ENCODE measurements at places on chromosomes 12 and 14.

DNA sequence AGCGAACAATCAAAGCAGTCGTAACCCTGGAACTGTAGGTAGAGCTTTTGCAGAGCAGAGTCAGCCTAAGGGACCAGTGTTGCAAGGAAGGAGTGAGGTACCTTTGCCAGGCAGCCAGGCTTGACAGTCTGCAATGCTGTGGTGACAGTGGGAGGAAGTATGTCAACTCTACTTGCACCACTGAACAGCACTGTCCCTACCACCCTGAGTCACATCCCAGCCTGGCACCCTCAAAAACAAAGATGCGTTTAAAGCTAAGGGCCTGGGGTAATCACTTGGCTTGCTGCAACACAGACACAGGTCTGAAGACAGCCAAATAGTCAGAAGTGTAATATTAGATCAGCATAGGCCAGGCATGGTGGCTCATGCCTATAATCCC is 141.9 kb downstream of the DPF3 start:
- no peak for DNase-seq

DNA sequence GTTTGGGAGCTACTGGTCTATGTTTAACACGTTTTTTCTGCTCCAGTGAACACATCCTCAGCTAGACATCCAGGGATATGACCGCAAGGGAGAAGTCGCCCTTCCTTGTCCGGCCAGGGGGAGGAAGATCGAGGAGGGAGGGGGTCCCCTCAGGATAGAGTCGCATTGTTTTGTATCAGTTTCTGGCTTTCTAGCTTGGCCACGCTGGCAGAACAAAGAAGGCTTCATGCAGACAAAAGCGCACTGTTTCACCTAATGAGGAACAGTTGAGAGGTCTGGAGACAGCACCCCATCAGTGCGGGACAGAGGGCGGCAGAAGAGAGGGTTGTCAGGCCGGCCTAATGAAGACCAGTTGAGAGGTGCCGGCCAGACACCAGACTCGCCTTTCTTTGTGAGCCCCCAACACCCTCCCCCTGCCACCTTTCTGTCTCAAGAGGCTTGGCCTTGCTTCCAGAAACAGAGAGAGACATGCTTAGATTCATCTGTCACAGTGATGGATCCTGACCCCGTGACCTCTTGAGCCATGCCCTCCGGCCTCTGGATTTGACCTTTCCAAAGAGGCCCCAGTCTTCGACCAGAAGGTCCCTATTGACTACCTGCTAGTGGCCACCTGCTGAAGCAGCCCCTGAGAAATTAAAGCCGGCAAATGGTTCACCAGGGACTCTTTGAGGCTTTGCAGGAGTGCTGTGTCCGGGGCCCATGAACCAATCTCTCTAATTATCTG is 254.7 kb upstream of the TBX3 start:
- DNase-seq: no peak

- no peak for DNase-seq
Measured at GRCh38 chr12:132602572-132603239, 7.7 kb downstream of the LRCOL1 start.

GRCh38 chr14:32018391-32019092 is 58.6 kb upstream of the ARHGAP5 start:
- DNase-seq: no peak

GRCh38 chr12:6574576-6575295 is 6.6 kb upstream of the NOP2 start:
- no peak for DNase-seq

DNA sequence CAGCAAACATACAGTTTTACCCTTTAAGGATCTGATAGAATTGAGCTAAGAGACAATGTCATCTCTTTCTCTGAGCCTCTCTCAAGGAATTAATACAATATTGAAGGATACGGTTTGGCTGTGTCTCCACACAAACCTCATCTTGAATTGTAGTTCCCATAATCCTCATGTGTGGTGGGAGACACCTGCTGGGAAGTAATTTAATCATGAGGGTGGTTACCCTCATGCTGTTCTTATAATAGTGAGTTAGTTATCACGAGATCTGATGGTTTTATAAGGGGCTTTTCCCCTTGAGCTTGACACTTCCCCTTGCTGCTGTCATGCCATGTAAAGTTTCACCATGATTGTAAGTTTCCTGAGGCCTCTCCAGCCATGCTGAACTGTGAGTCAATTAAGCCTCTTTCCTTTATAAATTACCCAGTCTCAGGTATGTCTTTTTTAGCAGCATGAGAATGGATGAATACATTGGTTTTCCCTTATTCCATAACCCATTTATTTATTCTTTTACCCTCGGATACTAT is 47.6 kb downstream of the TMEM30B start:
- DNase-seq: no peak

DNA sequence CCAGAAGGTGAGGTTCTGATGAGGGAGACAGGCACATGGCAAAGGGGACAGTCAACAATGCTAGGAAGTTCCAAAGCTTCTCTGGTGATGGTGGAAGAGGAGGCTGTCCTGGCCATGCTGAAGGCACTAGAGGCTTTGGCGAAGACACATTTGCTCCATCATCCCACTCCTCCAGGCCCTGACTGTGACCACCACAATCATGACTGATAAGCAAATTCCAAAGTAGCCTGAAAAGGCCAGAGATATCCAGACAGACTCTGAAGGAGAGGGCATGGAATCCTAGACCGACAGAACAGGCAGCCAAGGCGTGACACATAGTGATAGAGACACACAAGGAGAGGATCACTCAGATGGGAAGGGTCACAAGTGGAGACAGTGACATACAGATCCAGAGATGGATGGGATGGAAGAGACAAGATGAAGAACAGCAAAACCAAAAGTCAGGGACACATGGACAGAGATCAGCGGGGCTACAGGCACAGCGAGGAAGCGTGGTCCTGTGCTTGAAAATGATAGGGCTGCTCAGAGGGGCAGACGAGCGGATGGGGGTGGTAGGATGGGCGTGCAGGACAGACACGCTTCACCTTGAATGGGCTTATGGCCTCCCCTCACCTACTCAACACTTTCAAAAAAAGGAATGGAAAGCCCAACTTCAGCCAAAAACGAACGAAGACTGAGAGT is 1.3 kb downstream of the ZFHX2 start:
- no peak for DNase-seq

DNA sequence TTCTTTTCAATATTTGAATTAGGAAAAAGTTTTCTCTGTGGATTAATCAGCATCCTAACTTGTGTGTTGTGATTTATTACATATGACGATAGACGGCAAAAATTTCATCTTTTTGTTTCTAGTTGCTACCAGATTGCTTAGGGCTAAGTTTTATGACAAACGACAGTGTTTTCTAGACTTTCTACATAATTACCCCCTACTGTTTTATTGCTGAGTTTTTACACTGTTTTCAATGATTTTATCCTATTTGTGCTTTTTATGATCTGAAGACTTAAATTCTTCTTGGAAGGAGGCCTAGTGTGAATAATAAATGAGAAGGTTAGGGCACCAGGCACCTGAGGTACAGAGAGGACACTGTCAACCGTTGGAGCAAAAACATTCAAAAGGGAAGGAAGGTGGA is 88.1 kb downstream of the TXNDC16 start:
- DNase-seq: no peak

DNA sequence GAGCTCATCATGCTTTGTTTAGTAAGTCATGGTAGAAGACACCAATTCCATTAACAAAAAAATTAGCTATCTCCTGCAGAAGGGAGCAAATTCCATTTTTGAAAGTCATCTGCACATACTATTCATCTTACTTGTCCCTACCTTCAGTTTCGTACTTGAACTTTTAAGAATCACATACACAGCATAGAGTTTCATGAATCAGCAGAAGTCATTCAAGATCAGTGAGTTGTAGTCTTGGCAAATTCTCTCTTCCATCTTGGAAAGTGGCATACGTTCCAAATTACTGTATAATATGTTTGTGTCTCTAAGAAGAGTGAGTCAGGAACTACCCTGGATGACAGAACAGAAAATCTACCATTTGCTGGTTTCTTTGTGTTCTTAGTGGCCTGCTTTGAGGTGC is 14.1 kb downstream of the VRK1 start:
- DNase-seq: no peak

DNA sequence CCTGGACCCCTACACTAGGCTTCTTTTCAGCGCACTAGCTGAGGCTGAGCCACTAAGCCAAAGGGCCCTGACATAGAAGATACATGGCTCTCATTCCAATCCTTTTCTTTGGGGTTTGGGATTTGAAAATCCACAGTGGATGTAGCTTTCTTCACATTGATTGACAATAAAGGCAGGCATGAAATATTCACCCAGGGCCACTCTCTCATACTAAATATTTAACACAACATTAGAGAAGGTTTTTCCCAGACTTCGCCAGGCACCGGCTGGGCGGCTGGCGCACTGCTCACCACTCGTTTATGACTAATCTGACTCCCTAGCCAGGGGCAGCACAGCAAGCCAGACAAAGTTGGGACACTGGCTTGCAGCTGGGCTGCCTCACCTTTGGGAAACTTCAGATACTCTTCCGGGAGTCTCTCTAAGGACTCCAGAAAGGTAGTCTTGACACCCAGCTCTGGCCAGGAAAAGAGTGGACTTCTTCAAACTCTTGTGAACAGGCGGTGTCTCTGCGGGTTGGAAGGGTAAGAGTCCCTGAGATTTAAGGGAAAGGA is 699 bp upstream of the HOXC11 start:
- DNase-seq: no peak

GRCh38 chr14:38243696-38244240 is 12.1 kb downstream of the CLEC14A start:
- DNase-seq: no peak

- DNase-seq: no peak
Measured at GRCh38 chr12:25308756-25309155, 58.0 kb upstream of the KRAS start.

DNA sequence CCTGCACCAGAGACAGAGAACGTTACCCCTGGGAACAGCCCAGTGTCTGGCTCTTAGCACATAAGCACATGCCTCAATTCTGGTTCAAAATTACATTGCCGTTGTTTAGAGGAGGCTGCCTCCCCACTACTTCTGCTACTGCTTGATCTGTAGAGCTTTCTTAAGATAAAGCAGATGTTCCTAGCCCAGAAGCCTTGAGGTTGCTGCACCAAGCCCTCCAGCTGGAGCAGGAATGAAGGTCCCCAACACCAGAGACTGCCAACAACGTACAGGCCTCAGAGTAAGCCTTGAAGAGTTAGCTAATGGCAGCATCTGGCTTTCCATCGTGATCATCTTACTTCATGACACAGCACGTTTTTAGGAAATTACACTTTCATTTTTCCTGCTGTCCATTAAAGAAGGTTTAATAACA is 34.7 kb upstream of the AMIGO2 start:
- no peak for DNase-seq

DNA sequence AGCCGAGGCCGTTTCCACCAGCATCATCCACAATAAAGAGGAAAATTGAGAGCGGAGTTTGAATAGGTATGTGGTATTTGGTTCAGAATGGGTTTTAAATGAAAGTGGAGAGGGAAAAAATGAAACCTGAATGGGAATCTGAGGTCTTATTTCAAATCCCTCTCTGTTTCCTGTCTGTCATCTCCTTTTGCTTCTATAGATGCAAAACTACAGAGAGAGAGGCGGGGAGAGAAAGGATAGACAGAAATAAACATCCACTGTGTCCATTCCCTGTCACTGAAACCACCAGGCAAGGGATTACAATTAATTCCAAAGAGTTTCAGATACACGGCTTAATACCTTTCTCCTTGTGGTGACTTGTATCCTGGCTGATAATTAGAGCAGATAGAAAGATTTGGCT is 102.3 kb downstream of the DAD1 start:
- no peak for DNase-seq

- DNase-seq: no peak
Measured at GRCh38 chr14:85175556-85175955, 354.4 kb upstream of the FLRT2 start.

- DNase-seq: no peak
Measured at GRCh38 chr12:94762259-94762942, 112.0 kb upstream of the TMCC3 start.

DNA sequence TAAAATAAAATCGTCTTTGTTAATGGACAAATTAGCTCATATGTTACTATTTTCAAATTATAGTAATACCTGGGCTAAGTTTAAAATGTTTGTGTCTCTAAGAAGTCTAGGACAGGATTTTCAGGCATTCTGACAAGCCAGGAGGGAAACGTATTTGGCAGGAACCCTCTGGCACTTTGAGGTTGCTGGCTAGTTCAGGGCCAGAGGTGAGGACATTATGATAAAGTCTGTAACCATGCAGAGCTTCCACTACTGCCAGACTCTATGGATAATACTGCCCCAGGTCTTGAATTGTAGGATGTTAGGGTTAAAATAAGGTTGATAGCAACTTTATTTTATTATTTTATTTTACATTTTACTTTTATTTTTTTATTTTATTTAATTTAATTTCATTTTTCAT is 56.4 kb downstream of the RPAP3 start:
- no peak for DNase-seq

- no peak for DNase-seq
Measured at GRCh38 chr12:57185906-57186508, 30.6 kb upstream of the NXPH4 start.

DNA sequence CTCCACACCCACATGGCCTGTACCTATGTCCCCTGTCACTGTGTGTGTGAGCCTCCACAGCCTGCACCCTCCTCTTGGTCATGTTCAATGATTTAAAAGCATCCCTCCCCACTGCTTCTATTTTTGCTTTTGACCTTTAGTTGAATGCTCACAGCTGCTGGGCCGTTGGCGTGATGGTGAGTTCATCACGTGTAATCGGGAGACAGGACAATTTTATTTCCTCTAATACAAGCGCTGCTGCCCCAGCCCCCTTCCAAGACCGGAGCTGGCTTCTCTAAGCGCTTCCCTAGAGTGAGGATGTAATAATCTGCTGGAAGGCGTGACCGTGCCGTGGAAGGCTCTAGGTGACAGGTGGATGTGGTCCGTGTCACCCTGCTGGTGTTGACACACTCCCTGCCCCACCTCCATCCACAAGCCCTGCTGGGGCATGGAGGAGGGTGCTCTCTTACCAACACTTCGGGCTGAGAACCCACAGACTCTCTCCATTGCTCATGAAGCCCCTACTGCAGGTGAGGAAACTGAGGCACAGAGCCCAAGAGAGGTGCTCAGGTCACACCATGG is 25.4 kb downstream of the CCDC85C start:
- DNase-seq: no peak

- no peak for DNase-seq
Measured at GRCh38 chr12:67582238-67582834, 66.2 kb upstream of the DYRK2 start.

DNA sequence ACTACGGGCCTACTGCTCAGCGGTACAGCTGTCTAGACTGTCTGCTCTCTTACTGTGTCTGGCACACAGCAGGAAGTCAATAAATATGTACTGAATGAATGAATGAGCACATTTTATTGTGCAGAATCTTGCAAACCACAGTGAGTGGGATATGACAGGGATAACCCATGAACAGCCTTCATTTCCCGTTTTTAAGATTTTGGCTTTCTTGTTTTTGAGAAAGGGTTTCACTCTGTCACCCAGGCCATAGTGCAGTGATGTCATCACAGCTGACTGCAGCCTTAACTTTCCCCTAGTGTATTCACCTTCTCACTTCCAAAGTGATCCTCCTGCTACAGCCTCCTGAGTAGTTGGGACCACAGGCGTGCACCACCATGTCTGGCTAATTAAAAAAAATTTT is 203.1 kb downstream of the AEBP2 start:
- DNase-seq: no peak
